Aortic smooth muscle cell (primary cell): ENCODE measurements at places on chromosomes 1 and 21. TPM values are rescaled to one million over a fixed set of nuclear protein-coding genes. Genes with fewer than 3 reads are reported as not detected.

IFI44L gene
- total RNA-seq = 11.9 and 17.2 TPM in 2 replicates

KCTD3 gene
- total RNA-seq = 51.3 and 54.4 TPM in 2 replicates

PCP4L1 gene
- not detected in 2 replicates for total RNA-seq

GSTM5 gene
- 0.92 and 2.0 TPM in 2 replicates for total RNA-seq

ZFP69 gene
- total RNA-seq = 3.6 and 3.8 TPM in 2 replicates
